ENCODE measurements at places on chromosomes 13 and 19. TPM values are rescaled to one million over a fixed set of nuclear protein-coding genes. Genes with fewer than 3 reads are reported as not detected.

DNA sequence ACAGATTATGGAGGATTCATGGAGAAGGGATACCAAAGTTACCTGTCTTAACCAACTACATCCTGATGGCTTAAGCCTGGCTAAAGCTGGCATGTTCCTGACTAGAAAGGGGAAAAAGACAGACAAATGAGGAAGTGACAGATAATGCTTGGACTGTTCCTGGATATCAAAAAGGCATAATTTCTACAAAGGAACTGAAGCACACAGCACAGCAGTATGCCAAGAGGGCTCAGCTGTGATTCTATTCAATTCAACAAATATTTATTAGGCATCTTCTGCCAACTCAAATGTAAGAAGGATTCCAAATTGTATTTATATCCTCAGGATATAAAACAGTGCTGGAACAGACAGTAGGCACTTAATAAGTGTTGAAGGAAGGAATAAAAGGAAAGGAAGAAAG, 59.5 kb downstream of the KLF12 start:
- no peak for DNase-seq

DNA sequence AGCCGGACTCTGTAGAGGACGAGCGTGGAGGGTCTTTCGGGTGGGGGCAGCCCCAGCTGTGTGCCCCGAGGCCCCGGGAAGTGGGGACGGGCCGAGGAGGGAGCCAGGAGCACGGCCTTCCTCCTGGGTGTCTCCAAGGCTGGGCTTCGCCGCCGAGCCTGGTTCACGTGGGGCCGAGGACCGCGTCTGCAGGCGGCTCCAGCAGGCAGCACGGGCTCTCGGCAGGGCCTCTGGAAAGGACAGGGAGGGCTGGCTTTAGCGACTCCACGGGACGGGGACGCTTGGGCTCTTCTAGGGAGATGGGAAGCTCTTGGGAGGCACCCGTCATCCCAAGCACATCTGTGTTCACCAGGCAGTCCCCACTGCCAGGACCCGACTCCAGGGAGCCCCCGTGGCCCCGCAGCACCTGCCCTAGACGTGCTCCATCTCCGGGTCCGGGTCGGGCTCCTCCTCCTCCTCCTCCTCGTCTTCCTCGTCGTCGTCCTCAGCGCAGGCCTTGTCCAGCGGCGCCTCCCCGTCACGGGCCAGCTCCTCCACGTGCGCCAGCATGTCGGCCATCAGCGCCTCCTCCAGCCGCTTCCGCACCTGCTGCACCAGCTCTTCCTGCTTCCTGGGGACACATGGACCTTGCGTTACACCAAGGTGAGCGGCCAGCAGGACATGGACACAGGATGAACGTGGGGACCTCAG, 9.9 kb upstream of the MEX3D start:
- no peak for DNase-seq

GRCh38 chr13:32548837-32549236, 10.2 kb upstream of the N4BP2L2 start:
- no peak for DNase-seq

DNA sequence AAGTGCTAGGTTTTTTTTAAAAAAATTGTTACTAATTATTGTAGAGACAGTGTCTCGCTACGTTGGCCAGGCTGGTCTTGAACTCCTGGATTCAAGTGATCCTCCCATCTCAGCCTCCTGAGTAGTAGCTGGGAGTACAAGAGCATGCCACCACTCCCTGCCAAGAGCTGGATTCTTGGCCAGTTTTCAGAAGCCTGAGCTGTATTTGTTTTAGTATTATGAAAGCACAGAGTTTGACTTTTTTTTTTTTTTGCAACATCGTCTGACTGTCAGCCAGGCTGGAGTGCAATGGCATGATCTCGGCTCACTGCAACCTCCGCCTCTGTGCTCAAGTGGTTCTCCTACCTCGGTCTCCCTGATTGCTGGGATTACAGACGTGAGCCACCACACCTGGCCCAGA, 7.0 kb downstream of the ARMC6 start:
- DNase-seq = no peak

- no peak for DNase-seq
Measured at GRCh38 chr19:5172859-5173630, 167.6 kb downstream of the PTPRS start.

The EBI3 gene
- total RNA-seq = 2.6 TPM

The ONECUT3 gene
- not detected for total RNA-seq

DNA sequence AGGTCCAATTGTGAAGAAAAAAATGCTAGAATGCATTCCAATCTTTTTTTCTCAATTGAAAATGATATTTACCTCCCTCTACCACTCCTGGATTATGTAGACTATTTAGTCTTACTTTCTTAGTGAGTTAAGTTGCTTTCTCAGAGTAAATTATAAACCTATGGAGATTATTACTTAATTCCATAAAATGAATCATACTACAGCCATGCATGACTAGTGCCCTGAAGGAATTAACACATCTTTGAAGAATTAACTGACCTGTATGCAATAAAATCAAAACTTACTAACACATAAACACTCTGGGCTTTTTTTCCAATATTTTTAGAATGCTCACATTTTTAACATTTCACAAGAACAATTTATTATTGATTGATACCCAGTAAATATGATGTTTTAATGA, 379.4 kb upstream of the DACH1 start:
- no peak for DNase-seq

- DNase-seq = no peak
Measured at GRCh38 chr13:48615049-48615448, 38.7 kb upstream of the CYSLTR2 start.

The NXNL1 gene
- total RNA-seq = not detected

GRCh38 chr19:28633319-28634018, 579.5 kb downstream of the UQCRFS1 start:
- no peak for DNase-seq

DNA sequence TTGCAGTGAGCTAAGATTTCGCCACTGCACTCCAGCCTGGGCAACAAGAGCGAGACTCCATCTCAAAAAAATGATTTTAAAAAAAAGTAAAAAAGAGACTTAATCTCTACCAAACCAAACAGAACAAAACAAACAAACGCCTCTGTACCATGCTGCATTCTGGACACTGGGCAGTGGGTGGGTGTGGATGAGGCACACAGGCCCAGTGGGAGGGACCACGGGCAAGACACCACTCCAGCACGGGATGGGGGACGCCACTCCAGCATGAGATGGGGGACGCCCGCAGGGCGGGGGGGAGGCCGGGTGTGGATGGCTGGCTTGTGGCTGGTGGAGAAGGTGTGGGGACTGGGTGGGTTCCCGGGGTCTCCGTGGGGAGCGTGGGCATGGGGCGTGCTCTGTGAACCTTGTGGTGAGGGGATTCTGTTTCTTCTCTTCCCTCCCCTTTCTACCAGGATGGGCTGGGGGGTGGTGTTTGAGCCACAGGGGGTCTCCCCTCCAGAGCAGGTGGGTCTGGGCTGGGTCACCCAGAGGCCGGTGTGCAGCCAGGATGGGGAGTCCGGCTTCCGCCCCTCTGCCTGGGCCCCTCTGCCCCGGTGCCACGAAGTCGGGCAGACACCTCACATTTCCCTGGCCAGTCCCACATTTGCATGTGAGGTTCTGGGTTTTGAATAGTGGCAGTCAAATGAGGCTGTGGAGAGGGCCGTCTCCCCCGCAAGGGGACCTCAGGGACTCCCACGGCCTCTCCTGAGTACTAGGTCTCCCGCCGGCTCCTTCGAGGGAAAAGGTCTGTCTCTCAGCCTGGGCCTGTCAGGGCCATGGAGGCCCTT, 23.9 kb upstream of the MATK start:
- DNase-seq = no peak

GRCh38 chr19:19504754-19505668, 10.3 kb downstream of the TSSK6 start:
- no peak for DNase-seq

- DNase-seq = no peak
Measured at GRCh38 chr13:67267136-67267535, 37.0 kb upstream of the PCDH9 start.

The MAG gene
- not detected for total RNA-seq

DNA sequence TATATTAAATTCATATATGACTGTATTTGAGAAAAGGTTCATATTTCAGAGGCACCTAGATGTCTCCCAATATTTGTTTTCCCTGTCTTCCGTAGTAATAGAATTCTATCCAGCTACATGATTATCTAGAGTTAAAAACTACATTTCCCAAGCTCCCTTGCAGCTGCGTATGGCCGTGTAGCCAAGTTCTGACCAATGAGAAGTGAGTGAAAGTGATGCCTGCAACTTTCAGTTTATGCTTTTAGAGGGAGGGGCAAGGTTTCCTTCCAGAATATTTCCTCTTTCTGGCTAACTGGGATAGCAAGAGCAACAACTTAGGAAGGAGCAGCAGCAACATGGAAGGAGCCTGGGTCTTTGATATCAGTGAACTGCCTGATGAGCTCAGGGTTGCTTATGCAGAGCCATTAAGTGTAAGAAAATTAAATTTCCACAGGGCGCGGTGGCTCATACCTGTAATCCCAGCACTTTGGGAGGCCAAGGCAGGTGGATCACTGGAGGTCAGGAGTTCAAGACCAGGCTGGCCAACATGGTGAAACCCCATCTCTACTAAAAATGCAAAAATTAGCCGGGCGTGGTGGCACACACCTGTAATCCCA, 23.2 kb upstream of the CYP2A13 start:
- DNase-seq = no peak

DNA sequence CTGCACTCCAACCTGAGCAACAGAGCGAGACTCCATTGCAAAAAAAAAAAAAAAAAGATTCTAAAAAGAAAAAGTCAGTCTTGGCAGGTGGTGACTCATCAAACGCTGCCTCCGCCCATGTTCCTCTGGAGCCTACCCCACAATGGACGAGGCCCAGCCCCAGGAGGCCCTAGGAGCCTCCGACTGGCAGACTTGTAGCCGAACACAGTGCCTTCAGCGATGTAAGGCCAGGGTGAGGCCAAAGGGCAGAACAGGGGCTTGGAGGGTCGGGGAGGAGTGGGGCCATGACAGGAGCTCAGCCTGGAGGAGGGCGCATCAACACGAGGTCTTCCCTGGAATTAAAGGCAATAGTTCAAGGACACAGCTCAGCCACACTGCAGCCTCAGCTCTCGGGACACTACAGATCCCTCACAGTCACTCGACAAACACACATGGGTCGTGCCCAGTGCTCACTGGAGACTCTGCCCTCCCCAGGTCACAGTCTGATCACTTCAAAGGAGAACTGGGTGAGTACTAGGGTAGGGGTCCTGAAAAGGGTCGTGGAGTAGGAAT, 5.1 kb downstream of the USE1 start:
- DNase-seq = peak; percentile 38

The KIR2DL3 gene
- not detected for total RNA-seq

DNA sequence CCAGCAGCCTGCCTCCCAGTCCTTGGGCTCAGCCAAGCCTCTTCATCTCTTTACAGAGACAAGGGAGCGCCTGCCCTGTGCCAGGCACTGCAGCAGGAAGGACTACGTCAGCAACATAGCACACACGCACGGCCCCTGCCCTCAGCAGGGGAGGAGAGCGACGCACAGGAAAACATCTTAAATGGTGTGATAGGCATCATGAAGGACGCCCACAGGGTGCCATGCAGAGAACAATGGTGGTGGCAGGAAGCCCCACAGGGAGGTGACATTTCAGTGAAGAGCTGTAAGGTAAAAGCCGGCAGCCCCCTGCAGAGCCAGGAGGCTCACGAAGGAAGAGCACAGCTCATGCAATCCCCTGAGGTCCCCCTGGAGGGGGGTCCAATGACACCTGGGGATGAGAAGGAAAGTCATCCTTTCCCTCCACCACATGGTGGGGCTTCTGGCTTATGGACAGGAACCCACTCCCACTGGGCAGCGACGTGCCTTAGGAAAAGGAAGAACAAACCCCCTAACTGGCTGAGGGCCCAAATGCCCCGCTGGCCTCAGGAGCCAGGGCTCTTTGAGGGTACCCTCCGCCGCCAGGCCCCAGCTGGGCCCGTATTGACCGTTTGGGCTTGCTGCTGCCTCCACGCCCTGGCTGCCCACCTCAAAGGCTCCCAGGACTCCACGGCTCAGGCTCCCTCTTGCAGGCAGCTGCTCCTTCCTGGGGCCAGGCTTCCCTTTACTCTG, 37.3 kb upstream of the C13orf42 start:
- DNase-seq = no peak

GRCh38 chr13:79090552-79091124, 315.4 kb downstream of the RBM26 start:
- DNase-seq = no peak

- no peak for DNase-seq
Measured at GRCh38 chr13:29279356-29280254, 315.9 kb downstream of the SLC7A1 start.

The KPTN gene
- 6.0 TPM for total RNA-seq

GRCh38 chr19:35757231-35757748, 461 bp upstream of the HSPB6 start:
- peak; percentile 69 for DNase-seq

DNA sequence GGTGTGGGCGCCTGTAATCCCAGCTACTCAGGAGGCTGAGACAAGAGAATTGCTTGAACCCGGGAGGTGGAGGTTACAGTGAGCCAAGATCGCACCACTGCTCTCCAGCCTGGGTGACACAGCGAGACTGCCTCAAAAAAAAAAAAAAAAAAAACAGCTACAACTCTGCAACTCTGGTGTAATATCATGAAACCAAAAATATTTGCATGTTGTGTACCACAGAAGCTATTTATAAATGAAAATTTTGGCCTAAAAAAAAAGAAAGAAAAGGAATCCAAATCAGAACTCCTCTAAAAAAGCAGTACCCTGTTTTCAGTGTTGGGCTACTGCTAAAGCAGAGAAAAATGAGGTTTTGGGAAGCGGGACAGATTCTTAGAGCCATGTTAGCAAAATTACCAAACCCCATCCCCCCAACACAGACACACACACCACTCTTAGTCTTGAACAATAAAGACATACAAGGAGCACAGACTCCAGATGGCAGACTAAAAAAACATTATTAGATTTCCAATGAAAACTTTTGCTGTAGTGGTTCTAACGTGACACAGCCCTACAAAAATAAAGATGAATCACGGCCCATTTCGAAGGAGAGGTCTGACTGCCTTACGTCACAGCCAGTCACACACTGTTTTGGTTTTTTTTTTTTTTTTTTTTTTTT, 51.5 kb downstream of the INSR start:
- no peak for DNase-seq

DNA sequence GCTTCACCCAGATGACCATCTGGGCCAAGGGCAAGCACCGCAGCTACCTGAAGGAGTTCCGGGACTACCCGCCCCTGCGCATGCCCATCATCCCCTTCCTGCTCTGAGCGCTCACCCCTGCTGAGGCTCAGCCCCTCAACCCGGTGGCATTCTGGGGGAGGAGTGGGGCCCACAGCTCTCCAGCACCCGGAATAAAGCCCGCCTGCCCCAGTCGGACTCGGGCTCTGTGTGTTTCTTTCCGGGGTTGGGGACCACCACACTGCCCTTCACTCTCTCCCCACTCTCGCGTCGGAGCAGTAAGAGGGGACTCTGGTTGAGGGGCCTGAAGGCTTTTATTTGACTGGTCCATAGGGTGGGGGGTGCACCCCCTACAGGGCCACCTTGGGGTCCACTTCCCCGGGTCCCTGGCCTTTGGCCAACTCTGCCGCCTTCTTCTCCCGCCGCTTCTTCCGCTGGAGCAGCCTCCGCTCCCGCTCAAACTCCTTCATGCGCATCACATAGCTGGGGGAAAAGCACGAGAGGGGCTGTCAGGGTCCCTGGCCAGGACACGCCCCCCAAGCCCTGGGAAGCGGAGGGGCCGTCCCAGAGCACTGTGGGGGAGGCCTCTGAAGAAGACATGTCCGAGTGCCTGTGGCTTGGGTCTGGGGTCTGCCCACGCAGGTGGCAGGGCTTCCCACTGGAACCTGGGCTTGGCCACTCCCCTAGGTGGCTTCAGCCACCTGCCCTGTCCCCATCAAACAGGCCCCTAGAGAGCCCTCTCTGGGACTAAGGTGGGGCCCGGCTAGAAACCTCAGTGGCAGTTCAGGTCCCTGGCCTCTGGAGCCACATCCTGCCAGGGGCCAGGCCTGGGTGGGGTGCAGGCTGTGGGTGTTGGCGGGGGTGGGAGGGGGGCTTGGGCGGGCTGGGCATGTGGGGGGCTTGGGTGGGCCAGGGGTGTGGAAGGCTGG, 5.8 kb downstream of the NDUFB7 start:
- DNase-seq = no peak
